ENCODE measurements at places on chromosomes 1 and 21.

- peak; percentile 61 for DNase-seq
These were observed 2.5 kb downstream of the COL6A2 start for GRCh38 chr21:46100426-46100825.

DNA sequence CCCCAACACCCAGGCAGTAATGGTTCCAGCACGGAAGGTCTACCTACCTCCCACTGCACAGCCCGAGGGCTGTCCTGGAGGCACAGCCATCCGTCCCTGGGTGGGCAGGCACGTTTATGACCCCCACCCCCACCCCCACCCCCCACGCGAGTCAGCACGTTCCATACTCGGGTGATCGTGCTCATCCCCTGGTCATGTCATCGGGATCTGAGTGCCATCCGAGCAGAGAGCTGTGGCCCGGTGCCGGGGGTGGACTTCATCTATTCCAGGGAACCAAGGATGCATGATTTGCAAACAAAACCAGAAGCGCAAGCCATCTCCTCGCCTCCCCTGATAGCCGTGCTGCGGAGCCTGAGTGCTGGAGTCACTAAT lies 1.1 kb downstream of the TSPEAR start:
- peak; percentile 93 for DNase-seq

DNA sequence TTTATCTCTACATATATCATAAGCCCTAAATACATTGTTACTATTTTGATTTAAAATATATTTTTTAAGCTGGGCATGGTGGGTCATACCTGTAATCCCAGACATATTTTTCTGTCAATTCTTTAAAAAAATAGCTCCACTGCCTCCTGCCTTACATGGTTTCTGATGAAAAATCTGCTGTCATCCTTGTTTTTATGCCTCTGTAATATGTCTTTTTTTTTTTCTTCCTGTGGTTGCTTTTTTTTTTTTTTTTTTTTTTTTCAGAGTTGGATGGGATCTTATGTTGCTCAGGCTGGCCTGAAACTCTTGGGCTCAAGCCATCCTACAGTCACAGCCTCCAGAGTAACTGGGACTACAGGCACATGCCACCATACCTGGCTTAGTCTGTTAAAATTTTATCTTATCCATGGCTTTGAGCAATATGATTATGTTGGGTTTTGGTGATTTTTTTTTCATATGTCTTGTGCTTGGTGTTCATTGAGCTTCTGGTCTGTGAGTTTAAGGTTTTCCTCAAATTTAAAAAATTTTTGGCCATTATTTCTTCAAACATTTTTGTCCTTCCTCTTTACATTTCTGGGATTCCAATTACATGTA lies 12.4 kb upstream of the EDARADD start:
- DNase-seq = no peak

- DNase-seq = no peak
These were observed 126.9 kb upstream of the TMPRSS2 start for GRCh38 chr21:41634858-41635257.

DNA sequence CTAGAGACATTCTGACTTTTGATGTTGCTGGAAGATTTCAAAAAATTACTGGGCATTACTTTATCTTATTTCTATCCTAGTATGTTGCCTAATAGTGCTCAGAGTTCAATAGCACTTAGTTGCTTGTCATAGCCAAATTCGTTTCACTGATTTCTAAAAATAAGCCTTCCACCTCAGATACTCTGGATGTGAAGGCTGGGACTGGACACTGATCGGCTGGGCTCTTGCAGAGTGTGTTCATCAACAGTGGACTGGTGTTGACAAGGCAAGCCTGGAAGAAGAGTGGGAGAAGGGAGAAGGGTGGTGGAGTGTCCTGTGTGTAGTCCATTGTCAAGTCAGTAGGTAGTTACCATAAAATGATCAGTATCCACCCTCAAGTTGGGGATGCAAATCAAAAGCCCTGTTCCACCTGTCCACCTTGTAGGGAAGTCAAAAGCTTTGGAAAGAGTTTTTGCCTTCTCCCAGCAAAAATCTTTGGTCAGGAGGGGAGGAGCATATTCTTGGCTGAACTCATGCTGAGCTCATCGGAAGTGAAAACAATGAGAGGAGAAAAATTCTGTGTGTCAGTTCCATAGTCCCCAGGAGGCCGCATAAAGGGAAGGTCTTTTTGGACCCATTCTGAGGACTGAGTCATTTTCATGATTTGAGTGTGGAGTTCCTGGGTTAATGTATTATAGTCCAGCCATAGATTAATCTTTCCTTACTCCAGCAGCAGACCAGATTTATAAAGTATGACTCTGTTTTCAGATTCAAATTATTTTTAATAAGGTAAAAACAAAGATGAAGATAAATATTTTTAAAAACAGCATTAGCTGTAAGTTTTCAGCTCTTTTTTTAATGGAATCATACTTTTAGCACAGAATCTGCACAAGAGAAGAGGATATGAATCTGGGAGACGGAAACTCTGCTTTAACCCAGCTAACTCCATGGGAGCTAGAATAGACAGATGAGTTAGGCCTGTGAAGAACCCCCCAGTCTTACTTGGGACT lies 99.5 kb upstream of the BMP8A start:
- no peak for DNase-seq

GRCh38 chr1:2912424-2913061 lies 108.7 kb upstream of the ACTRT2 start:
- DNase-seq = no peak

- DNase-seq = no peak
These were observed 217.2 kb upstream of the IRF2BP2 start for GRCh38 chr1:234827181-234827580.
